ENCODE measurements at places on chromosomes 2 and 18. TPM values are rescaled to one million over a fixed set of nuclear protein-coding genes. Genes with fewer than 3 reads are reported as not detected.

DQX1 gene
- 1.3 TPM for total RNA-seq

LHCGR gene
- total RNA-seq: not detected

LOXL3 gene
- total RNA-seq: 3.1 TPM

ASIC4 gene
- 0.30 TPM for total RNA-seq

DNA sequence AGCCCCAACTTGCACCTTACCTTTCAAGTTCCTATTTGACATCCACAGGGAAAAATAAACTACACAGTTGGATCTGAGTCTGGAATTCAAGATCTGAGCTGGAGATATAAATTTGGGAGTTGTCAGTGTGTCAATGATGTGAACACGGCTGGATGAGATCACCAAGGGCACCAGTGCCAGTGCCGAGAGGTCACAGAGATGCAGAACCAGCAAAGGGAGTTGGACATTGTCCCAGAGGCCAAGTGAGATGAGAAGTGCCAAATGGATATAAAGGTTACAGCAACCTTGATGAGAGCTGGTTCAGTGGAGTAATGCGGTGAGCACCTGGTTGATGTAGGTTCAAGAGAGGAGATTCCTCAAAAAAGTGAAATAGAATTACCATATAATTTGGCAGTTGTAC is 24.8 kb downstream of the LRRFIP1 start:
- DNase-seq: no peak
- H3K27me3 ChIP-seq: no peaks in the 10 kb centered on the region
- H3K4me3 ChIP-seq: no peak overlapping the region
- peaks cover 19% of the 10 kb centered on the region for H3K4me1 ChIP-seq
- no peaks in the 10 kb centered on the region for H3K36me3 ChIP-seq

GRCh38 chr18:79507546-79508480 is 112.1 kb downstream of the NFATC1 start:
- H3K36me3 ChIP-seq: no peaks in the 10 kb centered on the region
- H3K4me3 ChIP-seq: no peak overlapping the region
- H3K4me1 ChIP-seq: no peaks in the 10 kb centered on the region
- peak; percentile 24 for DNase-seq

DNA sequence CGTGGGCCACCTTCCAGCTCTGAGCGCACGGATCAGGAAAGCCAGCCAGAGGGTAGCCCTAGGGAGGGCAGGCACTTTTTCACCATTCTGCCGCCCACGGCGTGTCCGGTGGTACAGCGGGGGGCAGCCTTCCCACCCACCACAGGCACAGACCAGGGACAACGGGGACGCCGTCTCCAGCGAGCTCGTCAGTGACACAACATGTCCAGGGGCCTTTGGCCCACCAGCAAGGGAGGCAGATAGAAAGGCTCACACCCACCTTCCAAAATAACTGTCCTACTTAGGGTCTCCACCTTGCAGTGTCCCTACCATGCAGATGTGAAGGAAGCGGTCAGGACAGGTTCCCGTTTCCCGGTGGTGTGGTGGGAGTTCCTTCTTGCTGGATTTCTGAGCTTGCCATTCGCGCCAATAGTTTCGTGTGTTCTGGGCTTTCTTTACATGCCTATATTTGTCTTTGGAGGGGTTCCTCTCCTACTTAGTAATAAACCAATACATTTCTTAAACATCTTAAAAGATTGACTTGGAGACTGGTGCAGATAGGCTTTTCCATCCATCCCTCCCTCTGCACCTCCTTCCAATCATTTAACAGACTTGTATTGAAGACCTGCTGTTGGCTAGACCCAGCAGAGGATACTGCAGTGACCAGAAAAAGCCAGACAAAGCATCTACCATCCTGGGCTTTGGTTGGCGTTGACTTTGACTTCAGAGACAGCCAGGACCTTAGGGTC is 872 bp downstream of the ASB1 start:
- DNase-seq: no peak
- H3K4me3 ChIP-seq: peak overlapping the region; percentile 92
- H3K27me3 ChIP-seq: no peaks in the 10 kb centered on the region
- H3K4me1 ChIP-seq: peaks cover 17% of the 10 kb centered on the region
- H3K36me3 ChIP-seq: peaks cover 8% of the 10 kb centered on the region
- peak overlapping the region; percentile 75 for H3K27ac ChIP-seq

DNA sequence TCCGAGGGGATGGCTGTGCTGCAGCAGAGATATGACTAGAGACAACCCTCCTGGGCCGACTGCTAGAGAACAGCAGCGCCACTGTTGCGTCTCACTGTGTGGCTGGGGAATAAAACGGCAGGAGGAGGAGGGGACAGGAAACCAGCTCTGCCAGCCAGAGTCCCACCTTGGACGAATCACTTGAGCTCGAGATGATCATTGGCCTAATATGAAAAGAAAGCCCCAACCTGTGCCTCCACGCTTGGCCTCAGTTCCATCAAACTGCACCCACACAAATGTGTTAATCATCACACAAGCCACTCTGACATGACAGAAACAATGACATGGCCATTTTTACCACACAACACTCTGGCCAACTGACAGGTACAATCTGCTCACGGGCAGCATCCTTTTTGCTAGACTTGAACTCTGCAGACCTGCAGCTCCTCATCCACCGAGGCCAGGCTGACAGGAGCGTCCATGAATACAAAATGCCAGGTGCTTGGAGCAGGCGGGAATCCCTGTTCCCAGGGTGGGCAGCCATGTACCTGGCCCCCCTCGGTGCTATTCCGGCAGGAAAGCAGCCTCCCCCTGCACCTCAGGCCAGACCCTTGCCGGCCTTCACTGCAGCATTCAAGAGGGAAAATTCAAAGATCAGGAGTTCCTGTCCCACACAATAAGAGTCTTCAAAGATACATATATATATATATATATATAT is 52.3 kb downstream of the PARD6G start:
- peaks cover 68% of the 10 kb centered on the region for H3K27me3 ChIP-seq
- H3K4me1 ChIP-seq: no peaks in the 10 kb centered on the region
- no peak overlapping the region for H3K4me3 ChIP-seq
- H3K36me3 ChIP-seq: no peaks in the 10 kb centered on the region
- DNase-seq: no peak
- H3K27ac ChIP-seq: no peak overlapping the region

- H3K36me3 ChIP-seq: no peaks in the 10 kb centered on the region
- DNase-seq: no peak
These were observed 146.8 kb upstream of the PID1 start for GRCh38 chr2:229417916-229418315.

DNA sequence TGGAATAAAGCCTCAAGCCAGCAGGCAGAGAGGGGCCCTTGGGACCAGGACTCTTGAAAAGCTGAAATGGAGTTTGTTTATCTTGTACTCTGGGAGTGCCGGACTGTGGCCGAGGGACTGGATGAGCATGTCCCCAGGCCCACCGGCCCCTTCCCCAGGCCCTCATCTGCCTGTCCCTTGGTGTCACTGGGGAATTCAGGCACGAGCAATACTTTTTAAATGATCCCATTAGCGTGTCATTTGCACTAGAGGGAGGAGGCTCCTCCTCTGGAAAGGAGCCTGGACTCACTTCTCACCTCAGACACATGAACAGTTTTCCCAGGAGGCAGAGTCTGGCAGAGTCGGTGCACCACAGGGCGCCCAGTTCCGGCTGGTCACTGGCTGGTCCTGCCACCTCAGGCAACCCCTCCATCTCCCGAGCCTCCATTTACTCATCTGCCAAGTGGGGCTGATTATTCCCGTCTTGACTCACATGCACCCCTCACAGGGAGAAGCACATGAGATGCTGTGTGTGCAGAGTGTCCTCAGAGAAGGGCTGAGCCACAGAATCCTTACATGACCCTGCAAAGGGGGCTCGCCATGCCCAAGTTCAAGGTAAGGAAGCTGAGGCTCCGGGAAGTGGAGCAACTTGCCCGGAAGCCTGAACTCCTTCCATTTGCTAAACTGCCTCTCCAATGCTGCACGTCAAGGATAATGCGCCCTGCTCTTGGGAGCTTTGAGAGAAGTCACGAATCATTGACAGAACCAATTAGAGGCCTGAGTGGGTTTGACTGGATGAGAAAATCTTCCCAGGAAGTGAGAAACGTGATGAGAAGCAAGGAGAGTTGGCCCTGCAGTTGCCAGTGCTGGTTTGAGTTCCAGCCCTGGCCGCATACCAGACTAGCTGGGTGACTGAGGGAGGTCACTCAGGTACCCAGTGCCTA is 26.7 kb downstream of the CIB4 start:
- H3K27me3 ChIP-seq: peaks cover 13% of the 10 kb centered on the region
- H3K36me3 ChIP-seq: no peaks in the 10 kb centered on the region
- H3K4me3 ChIP-seq: no peak overlapping the region
- no peak for DNase-seq

All from PC-9 (cell line).